NCI-H1436 treated with DMSO at 0.1 percent for 48 hours (cell line): ENCODE measurements at places on chromosomes 4 and X.

- DNase-seq, result no peak
Measured at GRCh38 chrX:38045538-38046096, 39.3 kb downstream of the SYTL5 start.

DNA sequence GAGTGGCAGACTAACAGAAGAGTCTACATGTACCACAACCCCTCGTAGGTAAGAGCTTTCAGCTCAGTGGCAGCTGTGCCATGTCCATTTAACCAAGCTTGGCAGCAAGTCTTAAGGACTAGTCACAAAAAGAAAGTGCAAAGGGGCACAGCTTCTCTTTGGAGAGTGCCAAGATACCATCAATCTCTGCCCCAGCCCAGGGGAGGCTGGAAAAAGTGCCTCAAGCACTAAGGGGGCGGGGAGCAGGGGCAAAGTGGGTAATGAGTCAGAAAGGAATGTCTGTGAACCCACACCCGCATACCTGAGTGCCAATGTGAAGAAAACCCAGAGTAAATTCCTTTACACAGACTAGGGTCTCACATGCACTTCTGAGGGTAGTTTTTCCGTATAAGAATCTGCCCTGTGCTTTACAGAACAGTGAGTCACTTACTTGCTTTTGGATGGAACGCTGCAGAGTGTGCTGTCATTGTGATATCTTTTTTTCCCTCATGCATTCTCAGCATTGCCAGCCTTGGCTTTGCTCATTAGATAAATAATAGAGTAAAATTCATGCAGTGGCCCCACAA, 219.8 kb downstream of the ZNF674 start:
- DNase-seq, result no peak

DNA sequence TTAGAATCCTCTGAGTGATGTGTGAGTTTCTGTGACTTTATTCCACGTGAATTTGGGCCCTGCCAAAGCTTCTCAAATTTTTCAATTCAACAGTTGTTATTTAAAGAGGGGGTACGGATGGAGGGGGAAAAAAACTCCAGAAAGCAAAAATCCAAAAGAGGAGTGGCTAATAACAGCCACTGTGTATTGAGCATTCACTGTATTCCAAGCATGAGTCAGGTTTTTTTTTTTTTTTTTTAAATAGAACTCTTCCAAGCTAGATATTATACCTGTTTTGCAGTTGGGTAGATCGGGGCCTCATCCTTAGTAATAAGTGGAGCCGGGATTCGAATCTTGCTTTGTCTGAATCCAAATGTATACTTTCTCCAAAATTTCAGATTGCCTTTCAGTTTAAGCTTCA, 6.4 kb upstream of the RHOH start:
- no peak for DNase-seq

GRCh38 chr4:41329361-41329760, 72.6 kb downstream of the UCHL1 start:
- no peak for DNase-seq

DNA sequence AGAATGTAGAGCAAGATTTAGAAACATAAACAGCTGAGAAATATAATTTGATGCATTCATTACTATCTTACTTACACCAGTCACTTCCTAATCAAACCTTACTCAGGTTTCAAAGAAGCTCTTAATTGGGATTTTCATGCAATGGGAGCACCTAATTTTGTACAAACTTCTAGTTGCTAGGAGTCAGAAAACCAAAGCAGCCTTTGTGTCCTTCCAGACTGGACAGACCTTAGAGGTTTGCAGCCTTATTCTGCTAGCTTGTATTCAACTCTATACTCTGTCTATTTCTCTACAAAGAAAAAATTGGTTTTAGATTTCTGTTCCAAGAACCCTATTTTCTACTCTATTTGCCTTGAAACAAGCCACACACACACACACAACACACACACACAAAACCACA, 19.4 kb downstream of the GABRA2 start:
- DNase-seq, result no peak

DNA sequence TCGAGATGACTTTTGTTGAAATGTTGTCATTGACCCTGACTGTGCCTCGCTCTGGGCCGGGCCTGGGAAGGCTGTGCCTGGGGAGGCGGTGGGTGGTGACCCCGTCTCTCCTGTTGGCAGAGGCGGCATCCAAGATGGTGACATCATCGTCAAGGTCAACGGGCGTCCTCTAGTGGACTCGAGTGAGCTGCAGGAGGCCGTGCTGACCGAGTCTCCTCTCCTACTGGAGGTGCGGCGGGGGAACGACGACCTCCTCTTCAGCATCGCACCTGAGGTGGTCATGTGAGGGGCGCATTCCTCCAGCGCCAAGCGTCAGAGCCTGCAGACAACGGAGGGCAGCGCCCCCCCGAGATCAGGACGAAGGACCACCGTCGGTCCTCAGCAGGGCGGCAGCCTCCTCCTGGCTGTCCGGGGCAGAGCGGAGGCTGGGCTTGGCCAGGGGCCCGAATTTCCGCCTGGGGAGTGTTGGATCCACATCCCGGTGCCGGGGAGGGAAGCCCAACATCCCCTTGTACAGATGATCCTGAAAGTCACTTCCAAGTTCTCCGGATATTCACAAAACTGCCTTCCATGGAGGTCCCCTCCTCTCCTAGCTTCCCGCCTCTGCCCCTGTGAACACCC, 36.4 kb downstream of the HTRA3 start:
- DNase-seq, result no peak

DNA sequence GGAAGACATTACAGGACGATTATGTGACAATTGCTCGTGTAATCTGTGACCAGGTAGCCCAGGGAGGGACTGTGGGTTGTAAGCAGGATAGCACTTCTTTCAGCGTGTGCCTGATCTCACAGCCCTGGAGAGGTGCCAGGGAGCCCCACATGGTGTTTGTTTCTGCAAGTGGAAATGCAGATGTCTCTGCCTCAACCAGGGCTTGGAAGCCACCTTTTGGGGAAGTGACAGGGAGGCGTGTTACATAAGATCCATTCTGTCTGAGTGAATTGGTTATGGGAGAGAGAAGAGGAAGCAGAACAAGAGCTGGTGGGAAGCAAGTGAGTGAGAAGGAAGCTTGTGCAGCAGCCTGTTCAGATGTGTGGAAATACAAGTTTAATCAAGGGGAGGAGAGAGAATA, 104.5 kb upstream of the GATB start:
- no peak for DNase-seq
